ENCODE measurements at places on chromosomes 16 and 17.

DNA sequence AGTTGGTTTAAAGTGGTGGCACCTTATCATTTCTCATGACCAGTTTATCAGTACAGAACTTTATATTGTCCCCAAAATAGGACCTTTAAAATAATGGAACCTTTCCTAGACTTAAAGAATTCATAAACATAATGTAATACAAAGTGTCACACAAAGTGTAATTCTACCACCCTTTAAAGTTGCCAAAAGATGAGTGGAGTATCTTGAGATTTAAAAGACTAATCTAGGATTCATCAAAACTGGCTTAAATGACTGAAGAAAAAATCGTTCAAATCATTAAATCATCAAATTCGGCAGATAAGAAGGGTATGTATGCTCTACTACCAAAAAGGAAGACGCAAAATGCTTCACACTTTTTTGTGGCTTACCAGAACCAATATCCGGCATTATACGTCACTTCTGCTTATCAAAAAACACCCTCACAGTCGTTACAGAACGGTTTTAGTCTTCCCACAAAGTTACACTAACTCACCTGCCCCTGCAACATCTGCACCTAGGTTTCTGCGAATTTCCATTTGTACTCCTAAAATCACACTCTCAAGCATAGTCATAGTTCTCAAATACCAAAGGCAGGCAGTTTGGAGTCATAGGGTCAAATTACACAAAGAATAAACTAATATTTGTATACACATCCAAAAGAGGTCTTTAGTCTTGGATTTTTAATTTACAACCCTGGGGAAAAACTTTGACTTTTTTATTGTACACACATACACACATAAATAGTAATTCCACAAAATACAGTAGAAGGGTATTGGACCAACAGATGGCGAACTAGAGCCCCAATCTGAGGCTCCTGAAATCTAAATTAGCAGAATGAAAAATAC lies 1.4 kb upstream of the KANSL1 start:
- peak; percentile 65 for DNase-seq

- DNase-seq = no peak
These were observed 239.2 kb upstream of the MAF start for GRCh38 chr16:79839466-79840341.

DNA sequence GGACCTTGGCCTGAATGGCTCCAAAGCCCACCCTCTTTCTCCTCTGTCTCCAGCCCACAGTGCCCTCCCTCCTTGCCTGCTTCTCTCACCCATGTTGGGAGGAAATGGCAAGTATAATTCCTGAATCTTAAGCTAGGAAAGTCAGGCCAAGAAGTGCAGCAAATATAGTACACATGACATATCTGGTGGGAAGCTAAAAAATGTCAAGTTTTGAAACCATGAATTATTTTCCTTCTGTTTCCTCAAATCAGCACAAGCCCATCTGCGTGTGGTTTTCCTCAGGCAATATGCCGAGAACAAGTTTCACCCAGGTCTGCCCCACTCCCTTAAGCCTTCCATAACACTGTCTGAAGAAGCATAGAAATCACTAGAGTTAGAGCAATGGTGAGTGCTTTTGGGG lies 502.8 kb upstream of the CDH11 start:
- no peak for DNase-seq

GRCh38 chr17:66353937-66354401 lies 51.6 kb downstream of the PRKCA start:
- DNase-seq = no peak

GRCh38 chr16:85435286-85435685 lies 177.8 kb upstream of the GSE1 start:
- DNase-seq = no peak

DNA sequence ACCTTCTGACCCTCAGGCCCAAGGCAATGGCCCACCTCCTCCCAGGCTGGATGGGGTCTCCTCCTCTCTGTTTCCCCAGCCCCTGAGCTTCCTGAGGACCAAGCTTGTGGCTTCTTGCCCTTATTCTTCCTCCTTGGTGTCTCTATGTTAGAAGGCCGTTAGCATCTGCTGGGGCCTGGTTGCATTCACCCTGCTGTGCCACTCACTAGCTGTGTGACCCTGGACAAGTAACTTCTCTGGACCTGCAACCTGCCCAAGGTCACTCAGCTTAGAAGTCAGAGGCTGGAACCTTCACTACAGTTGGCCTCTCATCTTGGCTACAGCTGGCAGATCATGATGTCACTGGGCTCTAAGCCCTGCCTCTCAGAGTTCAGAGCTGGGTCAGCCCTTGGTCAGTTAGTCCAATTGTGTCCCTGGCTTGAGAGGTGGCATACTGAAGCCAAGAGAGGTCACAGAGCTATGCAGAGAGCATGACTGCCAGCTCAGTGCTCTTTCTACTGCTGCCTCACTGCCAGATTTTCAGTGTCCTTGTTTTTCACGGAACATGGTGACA lies 3.0 kb downstream of the MT2A start:
- DNase-seq = no peak

DNA sequence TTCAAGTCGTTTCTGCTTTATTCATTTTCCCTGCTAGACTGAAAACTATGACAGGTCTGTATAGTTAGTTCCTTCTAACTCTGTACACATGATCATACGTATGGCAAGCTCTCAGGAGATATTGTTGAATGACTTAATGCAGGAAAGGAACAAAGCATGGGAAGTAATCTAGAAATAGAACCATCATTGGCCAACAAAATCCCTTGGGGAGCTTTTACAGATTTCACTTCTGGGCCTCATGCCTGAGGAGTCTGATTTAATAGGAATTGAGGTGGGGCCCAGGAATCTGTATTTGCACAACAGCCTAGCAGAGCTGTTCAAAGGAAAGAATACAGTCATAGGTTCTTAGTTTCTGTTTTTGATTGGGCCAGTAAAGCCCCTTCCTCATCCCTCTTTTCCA lies 229.2 kb downstream of the MAP2K6 start:
- DNase-seq = no peak

DNA sequence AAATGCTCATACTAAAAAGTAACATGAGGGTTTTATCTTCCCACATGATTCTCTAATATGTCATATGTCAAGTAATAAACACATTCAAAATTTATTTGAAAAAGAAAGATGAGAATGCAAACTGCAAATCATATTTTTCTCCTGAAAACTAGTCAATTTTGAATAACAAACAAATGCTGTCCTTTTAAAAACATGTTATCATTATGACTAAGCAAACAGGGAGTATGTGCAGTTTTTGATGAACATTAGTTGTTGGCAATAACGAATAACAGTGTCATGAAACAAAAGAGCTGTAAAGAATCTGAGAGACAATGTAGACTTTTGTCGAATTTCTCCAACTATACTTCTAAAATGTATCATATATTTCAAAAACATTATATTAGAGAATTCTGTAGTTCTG lies 34.8 kb downstream of the RPGRIP1L start:
- DNase-seq = no peak

DNA sequence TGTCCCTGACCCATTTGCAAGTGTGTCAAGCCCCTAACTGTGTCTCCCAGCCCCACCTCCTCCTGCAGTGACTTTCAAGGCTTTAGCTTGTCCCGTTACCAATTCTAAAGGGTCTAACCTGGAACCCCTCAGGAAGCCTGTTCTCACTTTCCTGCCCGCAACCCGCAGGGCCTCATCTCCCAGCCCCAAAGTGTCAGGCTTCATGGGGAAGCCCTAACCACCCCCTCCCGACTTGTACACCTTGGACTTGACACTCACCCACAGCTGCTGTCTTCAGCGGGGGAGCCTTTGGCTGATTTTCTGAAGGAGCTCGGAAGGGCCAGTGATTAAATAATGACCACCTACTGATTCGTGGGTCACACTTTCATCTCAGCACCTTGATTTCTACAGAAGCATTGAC lies 33.1 kb downstream of the NLRC5 start:
- DNase-seq = no peak

DNA sequence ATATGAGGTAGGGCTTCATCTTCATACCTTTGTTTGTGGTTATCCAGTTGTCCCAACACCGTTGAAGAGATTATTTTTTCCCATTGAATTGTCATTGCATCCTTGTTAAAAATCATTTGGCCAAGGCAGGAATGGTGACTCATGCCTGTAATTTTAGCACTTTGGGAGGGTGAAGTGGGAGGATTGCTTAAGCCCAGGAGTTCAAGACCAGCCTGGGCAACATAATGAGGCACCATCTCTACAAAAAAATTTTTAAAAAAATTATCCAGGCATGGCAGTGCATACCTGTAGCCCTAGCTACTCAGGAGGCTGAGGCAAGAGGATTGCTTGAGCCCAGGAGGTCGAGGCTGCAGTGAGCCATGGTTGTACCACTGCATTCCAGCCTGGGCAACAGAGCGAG lies 223.9 kb downstream of the TANC2 start:
- no peak for DNase-seq

DNA sequence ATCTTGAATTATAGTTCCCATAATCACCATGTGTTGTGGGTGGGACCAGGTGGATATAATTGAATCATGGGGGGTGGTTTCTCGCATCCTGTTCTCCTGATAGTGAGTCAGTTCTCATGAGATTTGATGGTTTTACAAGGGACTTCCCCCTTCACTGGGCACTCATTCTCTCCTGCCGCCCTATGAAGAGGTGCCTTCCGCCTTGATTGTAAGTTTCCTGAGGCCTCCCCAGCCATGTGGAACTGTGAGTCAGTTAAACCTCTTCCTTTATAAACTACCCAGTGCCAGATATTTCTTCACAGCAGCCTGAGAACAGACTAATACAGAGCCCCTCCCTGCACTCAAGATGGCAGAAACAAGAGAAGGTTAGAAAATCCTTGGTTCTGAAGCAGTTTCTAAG lies 26.4 kb downstream of the LDAF1 start:
- no peak for DNase-seq

GRCh38 chr16:53949715-53950410 lies 245.9 kb downstream of the FTO start:
- DNase-seq = no peak

- DNase-seq = peak; percentile 92
These were observed 2.8 kb downstream of the TRAF4 start for GRCh38 chr17:28746611-28747050.

GRCh38 chr16:84226026-84226425 lies 13.8 kb downstream of the KCNG4 start:
- DNase-seq = no peak

DNA sequence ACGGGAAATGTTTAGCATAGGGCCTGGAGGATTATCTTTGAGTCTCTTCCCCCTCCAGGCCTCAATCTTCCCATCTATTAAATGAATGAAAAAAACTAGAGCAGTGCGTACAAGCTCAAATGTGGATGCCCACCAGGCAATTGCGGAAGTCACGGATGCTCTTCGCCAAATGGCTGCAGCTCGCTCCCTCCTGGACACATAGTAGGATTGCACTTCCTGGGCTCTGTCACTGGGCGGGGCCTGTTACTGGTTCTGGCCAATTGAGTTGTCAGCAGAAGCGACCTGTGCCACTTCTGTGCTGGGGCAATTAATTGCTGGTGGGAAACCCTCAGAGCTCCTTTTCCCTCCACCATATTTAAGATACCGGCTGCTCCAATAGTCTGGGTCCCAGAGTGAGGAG lies 168.2 kb upstream of the IRX6 start:
- DNase-seq = no peak

- DNase-seq = no peak
These were observed 95.2 kb upstream of the IRX3 start for GRCh38 chr16:54381601-54382313.

- no peak for DNase-seq
These were observed 6.6 kb downstream of the FAM20A start for GRCh38 chr17:68594552-68594951.

GRCh38 chr17:77499699-77500435 lies 359.1 kb downstream of the SEC14L1 start:
- no peak for DNase-seq

GRCh38 chr17:63338272-63338671 lies 107.8 kb downstream of the CYB561 start:
- DNase-seq = no peak

GRCh38 chr17:50642722-50643656 lies 8.3 kb downstream of the ABCC3 start:
- no peak for DNase-seq

DNA sequence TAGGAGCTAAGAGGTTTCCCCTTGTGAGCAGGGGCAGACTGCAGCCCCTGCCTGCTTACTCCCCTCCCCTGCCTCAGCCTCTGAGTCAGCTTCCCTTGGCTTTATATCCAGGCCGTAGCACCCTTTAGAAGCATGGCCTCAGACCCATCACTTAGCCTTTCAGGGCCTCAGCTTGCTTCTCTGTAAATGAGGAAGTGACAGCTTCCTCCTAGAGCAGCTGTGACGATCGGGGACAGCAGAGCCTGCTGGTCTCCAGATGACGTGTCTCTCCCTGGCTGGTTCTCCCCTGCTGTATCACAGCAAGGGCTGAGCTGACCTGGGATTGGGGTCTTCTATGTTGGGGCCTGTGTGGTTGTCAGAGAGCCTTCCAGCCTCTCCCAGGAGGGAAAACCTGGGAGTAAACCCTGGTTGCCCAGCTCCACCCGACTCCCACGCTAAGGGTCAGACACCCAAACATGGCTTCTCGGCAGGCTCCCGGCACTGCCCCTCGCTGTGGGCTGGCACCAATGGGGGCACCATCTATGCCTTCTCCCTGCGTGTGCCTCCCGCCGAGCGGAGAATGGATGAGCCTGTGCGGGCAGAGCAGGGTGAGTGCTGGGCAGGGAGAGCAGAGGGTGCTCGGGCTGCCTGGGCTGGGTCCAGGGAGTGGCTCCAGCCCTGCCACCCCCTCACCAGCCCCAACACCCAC lies 16.3 kb upstream of the MYO15B start:
- no peak for DNase-seq

DNA sequence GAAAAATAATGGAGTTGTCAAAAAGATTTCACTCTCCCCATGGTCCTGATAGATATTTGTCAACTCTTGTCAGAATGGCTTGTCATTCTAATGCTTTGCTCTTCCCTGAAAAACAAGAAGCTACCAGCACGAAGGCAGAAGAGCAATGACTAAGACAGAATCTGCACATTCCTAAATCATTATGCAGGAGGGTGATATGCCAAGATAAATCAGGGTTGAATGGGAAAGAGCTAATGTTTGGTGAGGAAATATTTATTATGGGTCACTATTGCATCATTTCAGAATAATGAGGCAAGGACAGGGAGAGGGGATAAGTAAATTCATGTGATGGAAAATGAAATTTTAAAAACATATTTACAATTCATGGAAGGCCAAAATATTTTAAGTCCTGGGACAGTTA lies 297.5 kb upstream of the XYLT1 start:
- no peak for DNase-seq

- no peak for DNase-seq
These were observed 8.3 kb downstream of the CCR7 start for GRCh38 chr17:40556884-40557414.
